ENCODE measurements at places on chromosomes 6 and 20. TPM values are rescaled to one million over a fixed set of nuclear protein-coding genes. Genes with fewer than 3 reads are reported as not detected.
A peak's percentile ranks its signal among the peaks of the same experiment; 100 is the strongest.

DNA sequence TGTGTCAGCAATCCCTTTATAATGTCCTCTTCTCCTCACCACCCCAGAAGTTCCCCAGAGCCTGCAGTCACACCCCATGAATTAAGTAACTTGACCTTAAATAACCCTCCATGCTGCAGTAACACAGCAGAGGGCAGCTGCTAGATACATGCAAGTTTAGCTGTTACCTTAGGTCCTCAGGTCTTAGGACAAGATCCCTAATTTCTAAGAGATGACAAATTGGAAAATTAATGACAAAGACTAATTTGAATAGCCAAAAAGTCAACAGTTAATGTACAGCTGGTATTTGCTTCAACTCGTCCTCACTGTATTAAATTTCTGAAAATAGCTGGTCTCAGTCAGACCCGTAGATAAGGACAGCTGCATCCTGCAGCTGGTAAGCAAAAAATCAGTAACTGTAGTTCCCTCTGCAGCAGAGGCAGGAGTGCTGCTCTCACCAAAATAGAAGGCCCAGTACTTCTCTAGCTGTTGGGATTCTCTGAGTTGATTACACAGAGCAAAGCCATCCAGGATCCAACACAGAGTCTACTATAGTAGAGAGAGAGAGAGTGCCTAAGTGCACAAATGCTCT is 62.4 kb downstream of the TNFRSF21 start:
- peaks cover 32% of the 10 kb centered on the region for H3K4me1 ChIP-seq
- H3K4me3 ChIP-seq, result peak overlapping the region; percentile 41
- DNase-seq, result peak; percentile 14
- no peaks in the 10 kb centered on the region for H3K36me3 ChIP-seq

DNA sequence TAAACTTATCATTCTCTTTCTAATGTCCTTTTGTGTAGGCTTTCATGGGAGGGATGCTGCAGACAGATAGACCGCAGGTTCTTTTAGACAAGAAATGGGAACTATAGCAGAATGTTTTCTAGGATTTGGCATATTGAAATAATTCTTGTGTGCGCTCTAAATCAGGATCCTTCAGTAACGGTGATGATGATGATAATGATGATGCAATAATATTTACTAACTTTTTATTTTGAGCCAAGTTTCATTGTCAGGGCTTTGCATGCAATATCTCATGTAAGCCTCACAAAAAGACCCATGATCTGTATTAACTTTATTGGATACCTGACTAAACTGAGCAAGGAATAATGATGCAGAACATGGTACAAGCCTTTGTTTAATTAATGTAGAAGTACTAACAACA is 280.1 kb downstream of the HAO1 start:
- no peak overlapping the region for H3K27ac ChIP-seq
- DNase-seq, result no peak
- no peaks in the 10 kb centered on the region for H3K27me3 ChIP-seq

DNA sequence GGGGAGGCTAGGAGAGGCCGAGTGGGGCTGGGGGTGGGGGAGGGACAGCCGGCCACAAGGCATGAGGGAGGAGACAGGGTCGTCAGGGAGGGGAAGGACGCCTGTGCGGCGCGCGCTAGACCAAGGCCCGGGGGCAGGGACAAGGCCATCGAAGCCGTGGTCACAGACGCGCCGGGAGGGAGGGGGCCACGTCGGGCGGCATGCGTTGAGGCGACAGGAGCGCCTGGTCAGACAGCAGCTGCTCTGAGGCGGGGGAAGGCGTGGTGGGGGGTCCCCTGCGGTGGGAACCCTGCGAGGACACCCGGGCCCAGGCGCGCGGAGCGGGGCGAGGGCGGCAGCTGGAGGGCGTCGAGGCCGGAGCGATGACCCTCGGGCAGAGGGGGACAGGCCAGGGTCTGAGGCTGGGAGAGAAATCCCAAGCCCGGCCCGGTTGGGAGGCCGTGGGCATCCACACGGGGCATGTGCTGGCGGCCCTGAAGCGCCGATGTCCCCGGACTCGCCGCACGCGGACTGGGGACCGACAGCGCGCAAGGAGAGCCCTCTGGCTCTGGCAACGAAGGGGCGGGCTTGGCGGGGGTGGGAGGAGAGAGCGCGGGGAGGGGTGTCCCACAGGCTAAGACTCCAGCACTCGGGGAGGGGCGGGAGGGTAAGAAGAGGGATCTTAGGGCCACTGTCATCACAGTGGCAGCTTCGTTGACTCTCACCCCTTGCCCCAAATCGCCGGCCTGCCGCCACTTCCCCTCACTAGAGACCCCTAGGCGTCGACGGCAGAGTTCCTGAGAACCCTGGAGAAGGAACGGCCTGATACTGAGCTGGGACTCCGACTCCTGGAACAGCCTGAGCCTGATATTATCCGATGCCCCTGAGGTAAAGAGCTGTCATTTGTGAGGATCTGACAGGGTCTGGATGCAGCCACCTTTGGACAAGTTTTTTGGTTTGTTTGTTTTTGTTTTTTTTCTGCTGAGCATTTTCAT is 5.0 kb downstream of the TMEM239 start:
- DNase-seq, result no peak
- H3K27me3 ChIP-seq, result peaks cover 35% of the 10 kb centered on the region
- no peak overlapping the region for H3K4me3 ChIP-seq
- H3K27ac ChIP-seq, result no peak overlapping the region
- H3K4me1 ChIP-seq, result peaks cover 6% of the 10 kb centered on the region
- peaks cover 9% of the 10 kb centered on the region for H3K36me3 ChIP-seq

DNA sequence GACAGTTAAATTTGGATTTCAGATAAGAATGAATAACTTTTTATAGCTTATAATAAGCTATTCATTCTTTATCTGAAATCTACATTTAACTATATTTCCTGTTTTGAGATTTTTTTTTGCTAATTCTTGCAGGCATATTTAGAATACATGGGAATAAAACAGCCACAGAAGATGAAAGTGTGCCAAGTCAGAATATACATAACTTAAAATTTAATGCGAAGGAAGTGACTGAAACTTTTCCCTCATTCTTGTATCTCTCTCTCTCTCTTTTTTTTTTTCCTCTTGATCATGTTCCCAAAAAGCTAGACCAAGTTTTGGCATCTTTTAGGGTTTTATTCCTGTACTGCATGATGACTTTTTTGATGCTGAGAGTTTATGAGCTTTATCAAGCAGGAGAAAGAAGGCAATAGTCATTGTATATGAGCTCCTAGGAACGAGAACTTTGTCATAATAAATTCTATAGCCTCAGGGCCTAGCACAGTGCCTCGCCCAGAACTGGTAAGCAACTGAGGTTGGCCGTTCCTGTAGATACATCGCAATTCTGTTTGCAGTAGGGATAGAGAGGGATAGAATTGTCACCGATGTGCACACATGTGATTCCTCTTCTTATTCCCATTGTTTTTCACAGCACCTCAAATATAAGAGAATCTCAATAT is 205.2 kb downstream of the MYLK4 start:
- H3K4me1 ChIP-seq, result peaks cover 12% of the 10 kb centered on the region
- H3K4me3 ChIP-seq, result no peak overlapping the region
- H3K36me3 ChIP-seq, result peaks cover 15% of the 10 kb centered on the region
- DNase-seq, result no peak

DNA sequence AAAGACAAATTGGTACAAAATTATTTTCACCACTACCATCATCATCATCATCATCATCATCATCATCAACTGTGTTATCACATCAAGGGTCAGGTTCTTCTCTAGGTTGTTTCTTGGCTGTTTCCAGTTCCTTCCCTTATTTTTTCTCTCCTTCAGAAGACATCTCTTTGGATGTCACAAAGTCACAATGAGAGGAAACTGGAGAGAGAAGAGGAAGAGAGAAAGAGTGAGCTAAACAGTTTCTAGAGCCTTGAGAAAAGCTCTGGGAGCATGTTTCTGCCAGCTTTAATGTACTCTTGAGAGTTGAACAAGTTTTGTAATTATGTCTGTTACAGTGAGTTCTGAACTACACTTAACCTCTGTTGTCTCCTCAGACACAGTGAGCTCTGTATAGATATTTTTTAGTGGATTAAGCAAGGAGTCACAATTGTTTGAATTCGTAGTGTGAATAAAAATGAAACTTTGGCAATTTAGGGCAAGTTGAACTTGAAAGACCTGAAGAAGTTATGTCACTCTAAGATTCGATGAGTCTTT is 123.0 kb upstream of the AKIRIN2 start:
- H3K27me3 ChIP-seq, result no peaks in the 10 kb centered on the region
- DNase-seq, result no peak
- no peak overlapping the region for H3K4me3 ChIP-seq
- H3K4me1 ChIP-seq, result peaks cover 28% of the 10 kb centered on the region

- H3K4me3 ChIP-seq, result no peak overlapping the region
- peaks cover 10% of the 10 kb centered on the region for H3K4me1 ChIP-seq
- H3K27me3 ChIP-seq, result no peaks in the 10 kb centered on the region
- no peak for DNase-seq
Observed at GRCh38 chr6:158409451-158409850, 97.2 kb downstream of the TULP4 start.

GRCh38 chr20:22555791-22556564 is 28.4 kb downstream of the FOXA2 start:
- H3K27ac ChIP-seq, result no peak overlapping the region
- no peak overlapping the region for H3K4me3 ChIP-seq
- peaks cover 59% of the 10 kb centered on the region for H3K27me3 ChIP-seq
- H3K36me3 ChIP-seq, result peaks cover 5% of the 10 kb centered on the region

- DNase-seq, result no peak
- H3K4me3 ChIP-seq, result no peak overlapping the region
- peaks cover 24% of the 10 kb centered on the region for H3K27me3 ChIP-seq
- H3K4me1 ChIP-seq, result no peaks in the 10 kb centered on the region
- H3K27ac ChIP-seq, result no peak overlapping the region
Observed at GRCh38 chr20:47770935-47771334, 14.3 kb downstream of the SULF2 start.

VGLL2 gene
- not detected for polyA plus RNA-seq

GRCh38 chr20:50724851-50725723 is 6.3 kb upstream of the PARD6B start:
- no peaks in the 10 kb centered on the region for H3K36me3 ChIP-seq
- H3K4me3 ChIP-seq, result no peak overlapping the region
- no peak overlapping the region for H3K27ac ChIP-seq
- H3K4me1 ChIP-seq, result peaks cover under 1% of the 10 kb centered on the region
- DNase-seq, result no peak

- H3K4me3 ChIP-seq, result no peak overlapping the region
- peaks cover 14% of the 10 kb centered on the region for H3K4me1 ChIP-seq
- DNase-seq, result no peak
Observed at GRCh38 chr6:11484441-11484840, 53.1 kb upstream of the TMEM170B start.

All from naive B cell (primary cell).